ENCODE measurements at places on chromosomes 3 and 15. TPM values are rescaled to one million over a fixed set of nuclear protein-coding genes. Genes with fewer than 3 reads are reported as not detected.
A peak's percentile ranks its signal among the peaks of the same experiment; 100 is the strongest.

- peak; percentile 77 for DNase-seq
Observed at GRCh38 chr15:96564546-96564945, 234.0 kb downstream of the NR2F2 start.

- no peak for DNase-seq
Observed at GRCh38 chr3:35224565-35225295, 414.6 kb upstream of the ARPP21 start.

- DNase-seq: no peak
Observed at GRCh38 chr3:86744051-86744450, 246.9 kb downstream of the VGLL3 start.

DNA sequence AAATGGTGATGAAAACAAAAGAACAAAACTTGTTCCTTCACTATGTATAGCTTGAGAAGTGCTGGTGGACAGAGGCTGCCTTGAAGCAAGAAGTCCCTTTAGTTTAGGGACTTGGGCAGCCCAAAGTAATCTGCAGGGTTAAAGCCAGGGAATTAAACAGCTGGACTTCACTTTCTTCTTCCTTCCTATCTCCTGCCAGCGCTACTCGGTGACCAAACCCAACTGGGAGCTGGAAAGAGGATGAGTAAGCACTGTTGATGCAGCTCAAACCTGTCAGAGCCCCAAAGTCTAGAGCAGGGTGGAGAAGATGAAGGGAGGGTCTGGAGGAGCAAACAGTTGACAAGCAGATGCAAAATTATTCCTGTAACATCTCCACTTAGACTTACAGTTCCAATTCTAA lies 73.1 kb upstream of the FBN1 start:
- DNase-seq: peak; percentile 69

GRCh38 chr3:142962520-142963233 lies 797 bp downstream of the PAQR9 start:
- DNase-seq: no peak

DNA sequence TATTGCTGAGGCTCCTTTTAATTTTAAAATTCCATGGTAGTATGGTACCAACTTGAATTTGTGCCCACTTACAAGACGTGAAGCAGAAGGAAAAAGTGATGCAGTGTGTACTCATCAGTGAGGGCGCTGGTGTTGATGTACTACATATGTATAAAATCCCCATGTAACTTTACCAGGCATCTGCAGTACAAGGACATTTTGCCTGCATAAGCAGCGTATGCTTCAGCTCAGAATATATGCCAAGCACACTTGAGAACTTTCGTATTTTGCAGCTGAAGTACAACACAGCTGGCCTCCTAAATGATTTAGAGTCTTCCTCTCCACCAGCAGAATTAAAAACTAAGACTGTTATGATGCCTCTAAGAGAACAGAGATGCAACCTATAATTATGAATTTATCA lies 108.9 kb downstream of the RYR3 start:
- no peak for DNase-seq

DNA sequence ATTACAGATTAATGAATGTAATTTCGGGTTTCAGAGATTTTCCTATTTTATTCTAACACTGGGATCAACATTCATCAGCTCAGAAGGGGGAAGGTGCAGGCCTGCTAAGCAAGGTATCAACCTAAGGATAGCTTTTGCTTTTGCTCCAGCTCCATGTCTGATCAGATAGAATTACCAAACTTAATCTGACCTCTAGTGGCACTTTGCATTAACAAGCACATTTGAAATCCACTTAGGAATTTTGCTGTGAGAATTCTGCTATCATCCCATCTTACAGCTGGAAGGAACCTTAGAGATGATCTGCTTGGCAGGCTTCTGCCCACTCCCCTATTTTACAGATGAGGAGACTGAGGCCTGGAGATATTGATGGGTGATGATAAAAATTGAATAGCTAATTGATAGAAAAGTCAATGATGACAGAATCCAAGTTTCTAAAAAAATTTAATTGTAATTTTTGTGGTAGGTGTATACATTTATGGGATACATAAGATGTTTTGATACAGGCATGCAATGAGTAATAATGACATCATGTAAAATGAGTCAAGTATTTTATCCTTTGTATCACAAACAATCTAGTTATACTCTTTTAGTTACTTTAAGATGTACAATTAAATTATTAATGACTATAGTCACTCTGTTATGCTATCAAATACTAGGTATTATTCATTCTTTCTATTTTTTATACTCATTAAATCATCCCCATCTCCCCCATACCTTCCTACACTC lies 209.2 kb upstream of the ZPLD1 start:
- DNase-seq: no peak

DNA sequence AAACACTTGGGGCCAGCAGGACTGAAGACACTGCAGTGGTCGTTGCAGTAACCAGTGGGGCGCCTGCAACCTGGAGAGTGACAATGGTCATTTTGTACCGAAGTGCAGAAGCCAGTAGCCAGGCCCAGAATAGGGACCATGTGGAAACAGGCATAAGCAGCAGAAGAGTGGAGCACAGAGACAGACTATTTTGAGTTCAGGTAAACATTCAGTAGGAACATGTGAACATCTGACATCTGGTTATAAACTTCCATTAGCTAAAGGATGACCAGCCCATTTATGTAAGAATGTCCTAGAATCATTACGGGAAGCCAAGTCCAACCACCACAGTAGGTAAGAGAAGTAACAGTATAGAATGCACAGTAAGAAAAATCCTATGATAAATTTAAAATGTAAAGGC lies 32.4 kb upstream of the TKT start:
- no peak for DNase-seq

DNA sequence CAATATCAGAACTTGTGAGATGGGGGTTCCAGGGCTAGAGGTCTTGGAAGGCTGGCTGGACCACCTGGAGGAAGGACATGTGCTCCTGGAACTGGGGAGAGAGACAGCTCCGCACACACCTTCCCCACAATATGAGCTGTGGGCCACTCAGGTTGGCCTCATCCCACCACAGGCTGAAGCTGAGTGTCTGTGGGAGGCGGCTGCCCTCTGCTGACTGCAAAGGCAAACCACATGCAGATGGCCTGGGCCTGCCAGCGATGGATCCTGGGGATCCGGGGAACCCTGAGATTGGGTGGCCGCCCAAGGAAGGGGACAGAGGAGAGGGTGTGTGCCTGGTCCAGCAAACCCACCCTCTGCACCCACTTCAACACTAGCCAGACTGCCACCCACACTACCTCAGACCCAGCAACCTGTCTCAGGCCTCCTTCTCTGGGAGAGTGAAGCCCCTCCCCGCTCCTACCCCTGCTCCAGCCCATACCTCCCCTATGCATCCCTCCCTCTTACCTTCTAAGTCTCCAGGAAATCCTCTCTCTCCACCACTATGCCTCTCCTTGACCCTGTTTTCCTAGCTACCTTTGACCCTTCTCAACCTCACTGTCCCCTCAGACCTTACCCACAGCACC lies 44.8 kb downstream of the CYP11A1 start:
- peak; percentile 62 for DNase-seq

DNA sequence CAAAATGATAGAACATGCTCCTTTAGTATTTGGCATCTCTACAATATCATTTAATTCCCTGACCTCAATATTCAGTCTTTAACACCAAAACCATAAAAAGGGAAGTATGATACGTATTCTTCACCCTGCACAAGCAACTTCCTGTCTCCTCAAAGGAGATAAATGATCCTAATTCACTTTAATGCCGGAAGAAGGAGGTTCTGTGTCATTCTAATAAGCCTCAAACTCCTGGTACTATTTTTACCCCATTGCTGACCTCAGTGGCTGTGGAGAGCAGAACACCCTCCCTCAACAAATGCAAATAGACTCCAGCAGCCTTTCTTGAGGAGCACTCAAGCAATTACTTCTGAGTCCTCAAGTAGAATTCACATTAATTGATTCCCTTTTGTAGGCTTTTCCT lies 173.3 kb downstream of the TMEM108 start:
- DNase-seq: no peak

DNA sequence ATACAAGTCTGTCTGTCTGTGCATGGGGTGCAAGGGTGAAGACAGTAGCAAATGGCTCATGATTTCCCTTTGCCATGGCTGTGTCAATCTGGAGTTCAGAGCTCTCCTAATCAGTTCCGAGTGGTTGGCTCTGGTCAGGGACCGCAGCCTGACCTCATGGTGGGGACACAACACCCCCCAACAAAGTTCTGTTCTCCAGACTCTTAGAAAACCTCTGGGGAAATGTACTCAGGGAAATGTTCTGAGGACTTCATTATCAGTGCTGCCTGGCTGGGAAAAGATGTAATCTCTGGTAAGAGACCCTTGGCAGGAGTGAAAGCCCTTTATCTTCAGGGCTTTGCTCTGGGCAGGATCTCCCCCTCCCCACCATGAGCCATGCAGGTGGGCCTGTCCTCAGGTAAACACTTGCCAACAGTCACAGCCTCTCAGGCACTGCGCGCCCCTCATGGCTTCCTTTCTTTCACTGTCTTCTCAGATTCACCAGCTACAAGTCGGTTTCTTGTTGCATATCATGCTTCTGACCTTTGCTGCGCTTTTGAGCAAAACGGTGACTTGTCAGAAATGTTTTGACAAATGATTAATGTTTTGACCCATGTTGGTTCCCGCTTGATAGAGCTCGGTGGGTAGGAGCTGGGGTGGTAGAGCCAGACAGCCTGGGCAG lies 95.5 kb downstream of the ST6GAL1 start:
- DNase-seq: no peak

DNA sequence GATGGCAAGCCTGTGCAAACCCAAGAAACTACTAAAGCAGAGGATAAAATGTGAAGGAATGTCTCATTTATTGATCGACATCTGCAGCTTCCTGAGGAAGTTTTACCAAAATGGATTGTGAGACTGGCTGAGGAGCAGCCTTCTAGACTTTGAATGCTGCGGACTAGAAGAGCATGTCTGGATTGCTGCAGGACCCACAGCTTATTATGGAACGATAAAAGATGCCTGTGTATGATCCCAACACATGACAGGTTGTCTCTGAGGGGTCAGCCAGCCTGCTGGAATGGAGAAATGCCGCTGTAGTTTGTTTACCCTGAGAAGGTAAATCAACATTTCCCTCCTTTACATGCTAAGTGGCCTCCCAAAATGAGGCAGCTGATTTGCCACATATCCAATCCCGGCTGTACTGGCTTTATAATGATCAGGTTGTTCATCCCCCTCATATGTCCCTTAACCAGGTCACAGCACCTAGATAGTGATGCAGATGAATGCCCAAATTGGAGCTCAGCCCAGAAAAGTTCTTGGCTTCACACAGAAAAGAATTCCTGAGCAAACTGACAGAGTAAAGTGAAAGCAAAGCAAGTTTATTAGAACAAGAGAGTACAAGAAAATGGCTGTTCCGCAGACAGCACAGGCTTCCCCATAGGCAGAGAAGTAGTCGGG lies 63.9 kb downstream of the IL12A start:
- peak; percentile 6 for DNase-seq

- DNase-seq: no peak
Observed at GRCh38 chr3:25747033-25747432, 36.2 kb downstream of the NGLY1 start.

DNA sequence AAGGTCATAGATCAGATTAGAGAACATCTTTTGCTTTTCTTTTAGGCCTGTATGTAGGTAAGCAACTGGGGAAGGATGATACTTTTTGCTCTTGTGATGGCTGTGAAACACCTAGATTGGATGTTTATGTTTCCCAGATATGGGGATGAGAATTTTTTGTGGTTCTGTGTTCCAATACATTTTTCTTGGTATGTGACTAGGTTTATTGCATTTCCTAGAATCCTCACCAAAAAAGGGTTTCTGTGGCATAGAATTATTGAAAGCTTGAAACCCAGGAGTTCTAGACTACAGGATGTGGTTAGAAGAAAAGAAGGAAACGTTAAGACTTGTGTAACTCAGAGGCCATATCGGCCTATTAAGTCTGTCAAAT lies 25.8 kb downstream of the OXNAD1 start:
- no peak for DNase-seq

GRCh38 chr15:90956274-90957030 lies 1.8 kb downstream of the RCCD1 start:
- no peak for DNase-seq

DNA sequence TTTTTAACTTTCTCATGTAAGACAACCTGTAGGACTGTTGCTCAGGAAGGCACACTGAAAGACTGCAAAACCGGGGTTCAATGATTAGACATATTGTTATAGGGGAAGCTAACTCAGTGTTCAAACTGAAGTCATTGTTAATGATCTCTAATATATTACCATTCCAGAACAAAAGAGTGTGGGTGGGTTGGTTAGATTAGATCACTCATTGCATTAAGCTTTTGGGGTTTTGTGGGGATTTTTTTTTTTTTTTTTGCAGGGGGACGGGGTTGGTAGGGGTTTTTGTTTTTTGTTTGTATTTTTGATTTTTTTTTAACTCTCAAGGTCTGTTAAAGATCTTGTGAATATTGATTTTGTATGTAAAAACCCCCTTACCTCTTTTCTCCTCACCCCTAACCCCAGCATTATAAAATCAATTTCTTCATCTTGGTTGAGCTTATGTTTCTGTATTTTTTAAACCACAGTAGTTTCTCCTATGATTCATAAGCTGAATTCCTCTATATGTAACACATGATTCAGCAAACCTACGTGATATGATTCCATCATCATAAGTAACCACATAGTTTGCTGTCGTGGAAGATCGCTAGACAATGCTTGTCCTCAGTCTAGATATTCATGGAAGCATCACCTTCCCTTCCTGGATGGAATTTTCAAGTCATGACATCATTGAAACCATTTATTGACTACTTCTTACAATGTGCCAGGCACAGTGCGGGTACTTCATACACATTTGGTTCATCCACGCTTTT lies 544.1 kb upstream of the MDFIC2 start:
- DNase-seq: no peak

- no peak for DNase-seq
Observed at GRCh38 chr3:89571707-89572106, 464.3 kb downstream of the EPHA3 start.

The TMCO5A gene
- total RNA-seq: not detected

The RTP1 gene
- total RNA-seq: not detected

The TICRR gene
- total RNA-seq: 4.0 TPM

The COL6A6 gene
- not detected for total RNA-seq

The ZNF197 gene
- total RNA-seq: 4.5 TPM

The MAP2K5 gene
- 2.5 TPM for total RNA-seq

The KLHL18 gene
- total RNA-seq: 30.4 TPM

Measured in MG63 (cell line).